ENCODE measurements at places on chromosomes 7 and 10. TPM values are rescaled to one million over a fixed set of nuclear protein-coding genes. Genes with fewer than 3 reads are reported as not detected.

Gene SCD
- total RNA-seq = 15.6 TPM

Gene SLC26A5
- total RNA-seq = not detected

Gene PCDH15
- total RNA-seq = 6.8 TPM

Gene DGKB
- 4.6 TPM for total RNA-seq

Gene IRF5
- 9.4 TPM for total RNA-seq

Gene LIPN
- total RNA-seq = not detected

Gene BAIAP2L1
- total RNA-seq = 4.4 TPM

Gene FEZF1
- not detected for total RNA-seq

Gene HOXA9
- 61.6 TPM for total RNA-seq

Gene PRLHR
- total RNA-seq = not detected

Gene FAM3C
- 77.5 TPM for total RNA-seq

Gene TMEM130
- 10.2 TPM for total RNA-seq

Gene JAKMIP3
- total RNA-seq = 0.35 TPM

Gene CTBP2
- total RNA-seq = 98.8 TPM

Gene SEMA4G
- 8.5 TPM for total RNA-seq

Gene PLCE1
- total RNA-seq = 16.2 TPM

Gene CAV2
- total RNA-seq = 36.4 TPM

Gene PSTK
- 6.9 TPM for total RNA-seq

Gene BMPER
- 19.5 TPM for total RNA-seq

Gene ZNF736
- total RNA-seq = 36.1 TPM

Gene ATOH7
- 1.5 TPM for total RNA-seq
